ENCODE measurements at places on chromosomes 5 and 9.

GRCh38 chr9:98726735-98727134 is 18.0 kb upstream of the GABBR2 start:
- DNase-seq = no peak

DNA sequence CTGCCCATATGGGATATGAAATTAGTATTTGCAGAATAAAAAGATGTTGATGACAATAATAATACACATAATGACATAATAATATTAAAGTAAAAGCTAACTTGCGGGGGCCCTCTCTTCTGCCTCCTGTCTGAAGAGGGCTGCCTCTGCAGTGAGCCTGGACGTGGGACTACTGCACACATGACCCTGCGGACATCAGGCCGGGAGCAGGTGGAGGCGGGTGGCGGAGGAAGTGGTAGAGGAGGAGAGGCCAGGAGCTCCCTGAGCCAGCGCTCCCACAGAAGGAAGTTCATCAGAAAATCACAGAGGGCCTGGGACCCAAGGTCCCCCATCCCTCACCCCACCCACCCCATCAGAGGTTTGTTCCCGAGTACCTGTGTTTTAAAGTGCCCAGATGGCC is 60.5 kb downstream of the ROPN1L start:
- no peak for DNase-seq

DNA sequence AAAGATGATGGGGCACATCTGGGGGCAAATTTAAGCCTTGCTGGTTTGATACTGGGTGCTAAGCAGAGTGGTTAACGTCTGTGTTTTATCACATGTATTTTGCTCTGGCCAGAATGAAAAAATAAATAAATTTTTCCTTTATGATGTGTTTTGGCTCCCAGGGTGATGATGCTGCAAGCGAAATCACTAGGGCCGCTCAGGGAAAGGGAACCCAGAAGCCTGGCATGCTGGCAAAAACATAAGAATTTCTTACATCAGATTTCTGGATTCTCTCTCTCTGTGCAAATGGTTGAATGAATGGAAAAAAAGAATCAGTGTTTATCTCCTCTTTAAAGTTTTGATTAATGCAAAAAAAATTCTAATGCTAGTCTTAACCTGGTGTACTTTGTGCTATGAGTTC is 1975.2 kb upstream of the C9orf72 start:
- DNase-seq = no peak

GRCh38 chr5:67971971-67972821 is 243.4 kb upstream of the PIK3R1 start:
- DNase-seq = no peak

DNA sequence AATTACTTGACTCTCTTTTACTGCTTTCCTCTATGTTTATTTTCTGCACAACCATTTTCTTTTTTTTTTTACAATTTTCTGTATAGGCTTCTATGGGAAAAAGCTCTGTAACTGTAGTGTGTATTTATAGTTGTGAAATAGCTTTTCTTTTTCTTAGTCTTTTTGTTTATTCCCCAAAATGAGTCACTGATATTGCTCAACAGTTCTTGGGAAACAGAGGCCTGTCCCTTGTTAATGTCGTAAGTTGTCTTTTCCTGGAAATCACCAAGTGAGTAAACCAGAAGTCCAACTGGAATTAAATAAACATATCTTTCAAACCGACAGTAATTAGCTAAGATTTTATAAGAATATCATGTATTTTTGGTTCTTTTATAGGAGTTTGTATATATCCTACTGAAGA is 325.1 kb upstream of the PRR16 start:
- DNase-seq = no peak

DNA sequence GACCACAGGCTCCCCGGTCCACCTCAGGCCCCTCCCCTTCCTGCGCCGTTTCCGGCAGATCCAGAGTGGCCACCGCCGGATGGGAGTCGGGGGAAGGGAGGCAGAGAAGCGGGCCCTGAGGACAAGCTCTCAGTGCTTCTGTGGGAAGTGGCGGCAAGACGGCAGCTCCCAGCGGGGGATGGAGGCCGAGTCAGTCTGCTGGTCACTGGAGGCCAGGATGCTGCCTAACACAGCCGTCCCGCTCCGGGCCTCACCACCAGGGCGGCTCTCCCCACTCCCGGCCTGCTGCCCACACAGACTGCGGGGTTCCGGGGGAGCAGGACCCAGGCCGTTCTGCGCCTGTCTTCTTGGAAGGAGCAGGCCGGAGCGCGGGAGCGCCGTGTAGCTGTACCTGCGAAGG is 31.4 kb downstream of the FXN start:
- DNase-seq = no peak
